ENCODE measurements at places on chromosomes 7 and 10.

DNA sequence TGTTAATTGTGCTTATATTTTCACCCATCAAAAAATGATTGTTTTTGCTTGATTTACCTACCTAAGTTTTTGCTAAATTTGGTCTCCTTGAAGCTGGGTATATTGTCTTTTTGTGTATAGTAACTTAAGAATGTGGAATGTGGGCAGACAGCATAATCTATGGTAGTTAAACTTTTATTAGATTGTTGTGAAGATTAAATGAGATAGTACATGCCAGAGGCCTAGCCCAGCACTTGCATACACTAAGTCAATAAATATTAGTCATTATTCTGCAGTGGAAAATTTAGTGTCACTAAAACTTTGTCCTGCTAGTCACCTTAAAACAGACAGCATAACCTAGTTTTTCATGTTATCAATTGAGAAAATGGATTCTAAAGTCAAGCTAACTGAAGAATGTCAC lies 19.3 kb upstream of the RPA3 start:
- DNase-seq, result no peak

GRCh38 chr10:30734901-30735300 lies 105.3 kb upstream of the LYZL2 start:
- DNase-seq, result no peak

- no peak for DNase-seq
These were observed 262.0 kb downstream of the ADRA2A start for GRCh38 chr10:111338805-111339204.

DNA sequence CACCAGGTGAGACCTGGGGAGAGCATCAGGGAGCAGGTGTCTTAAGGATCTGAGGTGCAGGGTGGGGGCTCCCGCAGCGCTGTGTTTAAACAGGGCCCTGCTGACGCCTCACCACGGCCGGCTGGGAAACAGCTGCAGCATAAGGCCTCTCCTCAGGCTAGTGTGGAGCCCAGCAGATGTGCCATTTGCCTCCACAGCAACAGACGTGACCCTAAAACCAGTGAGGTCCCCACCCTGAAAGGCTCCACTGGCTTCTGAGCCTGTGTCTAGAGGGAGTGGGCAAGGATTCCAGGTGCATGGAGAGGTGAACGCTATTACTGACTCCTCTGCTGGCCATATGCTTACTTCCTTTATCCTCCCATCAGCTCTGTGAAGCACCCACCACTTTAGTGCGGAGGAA lies 47.8 kb downstream of the SYPL1 start:
- DNase-seq, result no peak

- DNase-seq, result no peak
These were observed 12.1 kb downstream of the OR9A4 start for GRCh38 chr7:141928146-141928844.

DNA sequence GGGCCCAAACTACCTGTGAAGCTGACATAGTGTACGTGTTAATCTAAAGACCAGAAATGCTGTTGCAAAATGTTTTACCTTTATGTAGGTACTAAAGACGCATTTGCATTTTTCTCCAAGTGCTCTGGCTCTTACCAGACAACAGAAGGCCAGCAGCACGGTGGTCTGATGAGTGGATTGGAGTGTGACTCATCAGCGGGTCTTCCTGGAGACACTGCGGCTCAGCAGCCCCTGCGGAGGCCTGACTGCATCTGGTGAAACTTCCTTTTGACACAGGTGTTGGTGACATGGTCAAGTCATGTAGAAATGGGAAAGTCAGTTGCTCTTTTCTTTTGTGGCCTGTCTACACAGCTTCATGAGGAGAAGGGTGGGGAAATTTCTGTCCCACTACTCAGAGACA lies 723.6 kb downstream of the INHBA start:
- no peak for DNase-seq

DNA sequence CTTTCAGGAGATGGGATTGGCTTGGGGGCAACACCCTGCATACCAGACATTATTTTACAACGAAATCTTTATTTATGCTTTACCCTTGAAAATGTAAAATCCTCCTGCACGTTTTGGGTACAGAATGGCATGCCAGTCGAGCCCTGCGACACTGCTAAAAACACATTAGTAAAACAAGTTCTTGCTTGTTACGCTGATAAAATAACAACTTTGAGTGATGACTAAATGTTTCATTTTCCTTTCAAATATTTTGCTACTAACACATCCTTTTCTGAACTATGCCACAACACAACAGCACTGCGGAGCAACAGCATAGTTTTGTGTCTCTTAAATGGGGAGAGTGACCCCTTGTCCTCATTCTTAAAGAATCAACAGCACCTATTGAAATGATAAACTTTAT lies 76.0 kb upstream of the SEMA3D start:
- no peak for DNase-seq

GRCh38 chr10:27578316-27578715 lies 74.2 kb downstream of the RAB18 start:
- no peak for DNase-seq

Measured in COLO829 (cell line).